ENCODE measurements at places on chromosomes 7 and 10.

DNA sequence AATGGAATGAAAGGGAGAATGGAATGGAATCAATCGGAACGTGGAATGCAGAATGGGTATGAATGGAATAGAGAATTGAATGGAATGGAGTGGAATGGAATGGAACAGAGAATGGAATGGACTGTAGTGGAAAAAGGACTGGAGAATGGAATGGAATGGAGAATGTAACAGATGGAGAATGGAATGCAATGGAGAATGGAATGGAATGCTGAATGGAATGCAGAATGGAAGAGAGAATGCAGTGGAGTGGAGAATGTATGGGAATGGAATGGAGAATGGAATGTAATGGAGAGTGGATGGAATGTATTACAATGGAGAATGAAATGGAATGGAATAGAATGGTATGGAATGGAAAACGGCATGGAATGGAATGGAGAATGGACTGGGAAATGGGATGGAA, 96.9 kb downstream of the NSUN6 start:
- no peak for DNase-seq

DNA sequence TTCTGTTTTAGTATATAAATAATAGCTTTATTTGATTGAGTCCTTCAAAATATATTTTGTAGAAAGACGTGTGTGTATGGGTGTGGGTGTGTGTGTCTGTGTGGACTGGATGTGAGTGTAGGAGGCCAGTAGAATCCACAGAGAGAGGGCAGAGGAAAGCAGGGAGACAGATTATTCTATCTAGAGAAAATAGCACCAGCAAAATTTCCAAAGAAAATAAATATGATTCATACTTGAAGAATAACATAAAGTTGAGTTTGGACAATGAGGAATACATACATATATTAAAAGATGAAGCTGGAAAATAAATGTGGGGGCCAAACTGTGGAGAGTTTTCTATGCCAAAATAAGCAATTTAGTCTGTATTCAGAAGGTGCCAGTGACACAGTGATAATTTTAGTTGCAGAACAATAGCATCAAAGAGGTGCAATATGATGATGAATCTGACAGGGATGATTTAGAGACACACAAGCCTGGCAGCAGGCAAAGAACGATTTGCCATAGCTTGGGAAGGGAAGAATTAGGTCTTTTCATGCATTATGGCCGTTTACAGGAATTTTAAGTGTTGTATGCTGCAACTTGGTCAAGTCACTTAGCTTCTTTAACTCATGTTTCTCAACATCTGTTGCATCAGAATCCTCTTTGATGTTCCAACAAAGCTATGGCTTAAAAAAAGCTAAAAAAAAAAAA, 121.3 kb downstream of the SEMA3A start:
- DNase-seq = no peak

- no peak for DNase-seq
Observed at GRCh38 chr10:103543617-103544525, 50.4 kb downstream of the NEURL1 start.

GRCh38 chr10:70726909-70727495, 54.7 kb downstream of the ADAMTS14 start:
- DNase-seq = no peak

DNA sequence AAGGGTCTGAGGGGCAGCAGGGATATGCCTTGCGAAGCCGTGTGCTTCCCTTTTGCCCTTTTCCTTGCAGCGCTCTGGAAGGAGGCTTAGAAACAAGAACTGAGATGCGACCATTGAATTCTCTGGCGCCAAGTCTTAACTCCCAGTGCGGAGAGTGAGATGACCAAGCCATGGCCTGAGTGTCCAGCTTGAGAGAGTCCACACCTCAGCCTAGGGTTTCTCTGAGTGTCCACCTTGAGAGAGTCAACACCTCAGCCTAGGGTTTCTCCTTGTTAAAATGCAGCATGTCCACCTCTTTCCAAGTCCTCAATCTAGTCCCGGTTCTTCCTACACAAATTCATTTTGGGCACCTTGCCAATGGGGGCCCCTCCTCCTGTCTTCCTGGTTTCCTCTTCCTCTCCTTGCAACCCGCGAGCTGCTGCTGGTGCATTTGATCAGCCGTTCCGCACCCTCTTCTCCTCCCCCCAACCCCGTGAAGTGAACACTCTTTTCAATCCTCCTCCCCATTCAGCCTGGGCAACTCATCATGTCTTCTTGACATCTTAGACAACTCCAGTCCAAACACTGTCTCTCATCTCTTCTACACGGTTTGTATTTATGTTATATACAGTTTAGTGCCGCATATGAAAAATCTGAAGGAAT, 178.2 kb upstream of the PITRM1 start:
- no peak for DNase-seq

GRCh38 chr10:91420868-91421267, 10.7 kb downstream of the HECTD2 start:
- no peak for DNase-seq

GRCh38 chr7:66696774-66697191, 43.8 kb upstream of the RABGEF1 start:
- DNase-seq = no peak

DNA sequence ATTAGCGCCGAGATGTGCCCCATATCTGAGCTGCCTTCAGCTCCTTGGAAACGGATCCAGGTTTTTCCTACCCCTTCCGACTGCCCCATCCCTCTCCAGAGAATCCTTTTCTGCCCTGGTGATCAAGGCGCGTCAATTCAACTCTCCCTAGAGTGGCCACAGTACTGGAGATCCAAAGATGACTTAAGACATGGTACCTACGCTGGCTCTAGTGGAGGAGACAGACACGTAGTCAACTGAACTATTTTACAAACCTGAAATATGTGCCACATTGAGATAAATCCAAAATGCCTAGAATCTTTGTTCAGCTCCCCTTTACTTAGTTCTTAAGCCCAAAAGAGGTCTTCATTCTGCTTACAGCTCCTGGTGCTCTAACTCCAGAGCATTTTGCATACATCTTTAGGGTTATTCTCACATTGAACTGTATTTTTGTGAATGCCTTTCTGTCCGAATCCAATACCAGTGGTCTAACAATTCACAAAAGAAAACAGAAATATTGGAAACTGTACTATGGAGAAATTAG, 444 bp upstream of the TNPO3 start:
- no peak for DNase-seq
